ENCODE measurements at places on chromosomes 12 and 14.

DNA sequence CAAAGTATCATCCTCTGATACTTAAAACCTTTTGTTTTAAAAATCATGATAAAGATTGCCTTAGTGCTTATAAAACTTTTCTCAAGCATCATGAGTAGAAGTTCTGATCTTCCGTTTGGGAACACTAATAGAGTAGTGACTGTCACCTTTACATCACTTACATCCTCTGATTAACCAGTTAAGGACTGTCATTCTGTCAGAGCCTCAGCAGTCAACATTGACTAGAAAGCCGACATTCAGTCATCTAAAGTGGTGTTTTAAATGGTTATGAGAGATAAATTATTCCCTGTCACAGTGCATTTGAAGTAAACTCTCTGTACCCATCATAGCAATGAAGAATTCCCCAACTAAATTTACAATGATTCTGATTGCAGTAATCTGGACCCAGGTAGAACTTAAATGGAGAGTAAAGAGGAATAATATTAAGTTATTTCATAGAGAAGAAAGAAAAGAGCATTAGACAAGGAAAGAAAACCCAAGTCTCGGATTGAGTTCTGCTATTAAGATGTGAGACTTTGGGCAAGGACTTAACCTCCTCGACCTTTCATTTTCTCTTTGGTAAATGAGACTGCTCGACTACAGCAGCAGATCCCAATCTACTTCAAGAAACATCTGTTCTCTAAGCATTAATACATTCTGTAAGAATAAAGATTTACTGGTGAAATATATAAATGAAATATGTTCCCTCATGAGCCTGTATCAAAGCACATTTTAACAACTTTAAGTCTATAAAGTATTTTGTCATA is 563.9 kb upstream of the LMO3 start:
- DNase-seq: no peak

DNA sequence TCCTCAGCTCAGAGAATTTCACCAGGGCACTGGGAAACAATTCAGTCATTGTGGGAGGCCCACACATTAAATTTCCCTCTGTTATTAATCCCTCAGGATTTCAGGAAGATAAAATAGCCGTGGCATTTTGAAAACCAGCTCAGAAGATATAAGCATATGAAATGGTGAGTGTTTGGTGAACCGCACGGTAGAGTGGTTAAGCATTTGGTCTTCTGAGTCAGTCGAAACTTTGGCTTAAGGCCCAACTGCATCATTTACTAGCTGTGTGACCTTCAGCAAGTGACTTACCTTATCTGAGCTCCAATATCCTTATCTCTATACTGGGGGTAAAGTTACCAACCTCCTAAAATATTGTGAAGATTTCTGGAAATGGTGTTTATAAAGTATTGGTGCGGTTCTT is 5.2 kb upstream of the VRK1 start:
- DNase-seq: no peak

DNA sequence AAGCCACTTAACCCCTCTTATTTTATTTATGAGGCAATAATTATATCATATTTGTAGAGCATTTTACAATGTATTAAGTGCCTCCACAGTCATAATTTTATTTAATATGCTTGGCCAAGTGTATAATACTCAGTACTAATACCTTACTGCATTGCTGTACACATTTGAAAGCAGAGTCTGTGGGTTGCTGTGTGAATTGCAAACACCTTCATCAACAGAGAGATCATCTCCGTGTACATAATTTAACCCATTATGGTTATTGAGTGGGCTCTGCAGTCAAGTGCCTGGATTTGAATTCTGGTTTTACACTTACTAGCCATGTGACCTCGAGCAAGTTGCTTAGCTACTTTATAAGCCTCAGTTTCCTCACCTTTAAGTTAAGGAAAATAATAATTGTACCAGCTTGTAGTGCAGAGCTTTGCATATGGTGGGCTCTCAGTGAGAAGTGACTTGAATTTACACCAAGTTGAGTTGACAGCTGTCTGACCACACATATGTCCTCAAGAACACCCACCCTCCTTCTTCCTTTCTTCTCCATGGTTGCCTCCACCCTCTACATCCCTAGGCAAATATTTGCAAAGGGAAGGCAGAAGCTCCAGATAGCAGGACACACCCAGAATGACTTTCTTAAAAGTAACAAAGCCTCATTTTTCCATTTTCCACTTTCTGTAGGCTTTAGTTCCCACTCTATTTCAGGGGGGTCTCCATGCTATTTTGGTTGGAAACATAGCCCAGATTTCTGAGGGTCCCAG is 12.3 kb downstream of the CRACR2A start:
- DNase-seq: no peak

DNA sequence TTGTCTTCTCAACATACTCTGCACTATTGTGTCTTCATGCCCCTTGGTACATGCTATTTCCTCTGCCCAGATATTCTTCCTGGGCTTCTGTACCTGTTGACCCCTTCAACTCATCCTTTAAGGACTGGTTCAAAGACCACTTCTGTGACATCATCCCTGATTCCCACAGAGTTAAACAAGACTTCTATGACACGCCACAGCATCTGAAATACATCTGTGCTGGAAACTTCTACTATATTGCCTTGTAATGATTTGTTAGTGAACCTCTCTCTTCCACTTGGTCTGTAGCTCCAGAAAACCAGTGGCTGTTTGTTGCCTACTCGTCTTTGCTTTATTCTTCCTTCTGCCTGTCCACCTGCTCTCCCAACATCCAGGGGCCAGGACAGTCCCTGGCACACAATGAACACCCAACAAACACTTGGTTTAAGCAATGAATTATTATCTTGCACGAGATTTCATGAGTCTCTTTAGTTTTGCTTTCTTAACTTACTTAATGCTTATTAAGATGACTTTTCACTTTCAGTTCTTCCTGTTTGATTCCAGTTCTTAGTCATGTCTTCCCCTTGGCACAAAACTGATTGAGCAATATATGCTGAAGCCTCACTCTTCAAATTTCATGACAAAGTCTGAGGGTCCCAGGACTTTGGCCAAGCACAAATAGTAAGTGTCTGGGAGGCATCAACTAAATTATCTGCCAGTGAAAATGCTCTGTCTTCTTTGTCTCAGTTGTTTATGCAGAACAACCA is 485.9 kb downstream of the APAF1 start:
- DNase-seq: no peak

DNA sequence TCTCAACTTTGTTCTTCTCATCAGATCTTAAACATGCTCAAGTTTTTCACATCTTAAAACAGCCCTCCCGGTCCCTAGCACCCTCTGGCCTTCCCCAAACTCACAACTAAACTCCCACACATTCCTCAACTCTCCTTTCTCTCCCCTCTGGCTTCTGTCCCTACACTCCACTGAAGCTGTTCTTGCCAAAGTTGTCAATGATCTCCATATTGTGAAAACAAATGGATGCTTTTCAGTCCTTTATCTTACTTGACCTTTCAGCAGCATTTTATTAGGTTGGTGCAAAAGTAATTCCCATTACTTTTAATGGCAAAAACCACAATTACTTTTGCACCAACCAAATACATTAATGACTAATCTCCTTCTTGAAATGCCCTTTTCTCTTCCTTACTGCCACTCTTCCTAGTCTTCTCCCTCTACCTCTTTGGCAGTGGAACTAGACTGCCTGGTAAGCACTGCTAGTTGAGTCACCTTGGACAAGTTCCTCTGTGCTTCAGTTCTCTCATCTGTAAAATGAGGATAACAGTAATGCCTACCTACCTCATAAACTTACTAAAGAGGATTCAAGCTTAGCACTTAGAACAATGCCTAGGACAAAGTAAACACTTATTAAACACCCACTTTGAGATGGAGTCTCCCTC is 16.0 kb downstream of the CERS5 start:
- no peak for DNase-seq

DNA sequence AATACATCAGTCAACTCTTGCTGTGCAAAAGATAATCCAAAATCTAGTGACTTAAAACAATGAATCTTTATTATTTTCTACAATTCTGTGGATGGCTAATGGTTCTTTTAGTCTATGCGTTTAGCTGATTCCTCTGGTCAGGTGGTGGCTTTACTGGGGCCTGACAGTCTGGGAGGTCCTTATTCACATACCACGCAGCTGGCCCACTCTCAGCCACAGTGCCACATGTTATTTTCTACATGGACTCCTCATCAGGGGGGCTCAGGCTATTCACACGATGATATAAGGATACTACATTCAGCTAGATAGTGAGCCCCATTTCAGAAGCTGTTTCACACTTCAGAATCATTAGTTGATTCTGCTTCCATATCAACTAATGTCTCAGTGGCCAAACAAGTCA is 287.5 kb upstream of the MGAT4C start:
- DNase-seq: no peak

- DNase-seq: no peak
Observed at GRCh38 chr12:31618228-31619025, 27.5 kb upstream of the DENND5B start.

DNA sequence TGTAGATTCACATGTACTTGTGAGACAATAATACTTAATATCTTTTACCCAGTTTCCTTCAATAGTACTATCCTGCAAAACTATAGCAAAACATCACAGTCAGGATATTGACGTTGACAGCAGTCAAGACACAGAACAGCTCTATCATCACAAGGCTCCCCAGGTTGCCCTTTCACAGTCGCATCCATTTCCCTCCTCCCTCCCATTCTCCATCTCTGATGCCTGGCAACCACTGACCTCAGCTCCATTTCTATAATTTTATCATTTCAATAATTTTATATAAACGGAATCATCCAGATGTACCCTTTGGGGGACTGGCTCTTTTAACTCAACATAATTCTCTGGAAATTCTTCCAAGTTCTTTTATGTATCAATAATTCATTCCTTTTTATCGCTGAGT is 81.5 kb downstream of the PLXNC1 start:
- DNase-seq: no peak

DNA sequence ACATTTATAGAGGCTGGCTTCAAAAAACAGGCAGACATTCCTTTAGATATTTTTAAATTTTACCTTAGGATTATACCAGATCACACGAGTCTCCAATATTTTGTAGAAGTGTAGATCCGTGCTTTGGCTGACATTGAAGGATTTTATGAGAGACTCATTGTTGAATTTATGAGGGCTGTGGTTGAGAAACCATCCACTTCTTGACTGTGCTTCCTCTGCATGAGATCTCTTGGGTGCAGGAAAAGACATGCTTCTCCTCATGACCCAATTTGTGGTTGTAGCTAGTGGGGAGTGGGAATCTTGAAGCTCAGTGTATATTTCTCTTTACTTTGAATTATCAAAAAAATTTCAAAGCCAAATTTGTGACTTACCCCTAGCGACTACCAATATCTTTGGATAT is 36.7 kb upstream of the NKX2-8 start:
- DNase-seq: no peak

DNA sequence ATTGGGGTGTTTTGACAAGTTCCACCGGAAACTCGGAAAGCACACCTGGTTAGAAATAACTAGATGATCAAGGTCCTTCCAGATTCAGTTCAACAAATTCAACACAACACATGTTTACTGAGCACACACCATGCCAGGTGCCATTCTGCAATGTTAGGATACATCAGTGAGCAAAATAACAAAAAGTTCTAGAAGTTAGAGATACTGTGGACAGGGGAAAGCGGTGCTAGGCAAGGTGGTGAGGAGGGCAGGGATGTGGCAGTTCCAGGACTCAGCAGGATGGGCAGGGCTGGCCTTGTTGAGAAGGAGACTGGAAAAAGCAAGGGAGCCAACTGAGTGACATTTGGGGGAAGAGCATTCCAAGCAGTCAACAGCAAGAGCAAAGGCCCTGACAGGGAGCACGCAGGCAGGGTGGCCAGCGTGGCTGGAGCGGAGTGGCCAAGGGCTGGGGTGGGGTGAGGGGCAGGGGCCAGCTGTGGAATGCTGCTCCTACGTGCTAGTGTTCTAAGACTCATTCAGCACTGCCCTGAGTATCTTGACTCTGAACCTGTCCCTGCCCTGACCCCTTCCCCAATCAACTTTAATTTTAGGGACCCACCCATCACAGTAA is 19.4 kb upstream of the FAIM2 start:
- DNase-seq: no peak

GRCh38 chr12:128861226-128862016 is 8.1 kb downstream of the GLT1D1 start:
- DNase-seq: no peak

GRCh38 chr14:92584220-92584619 is 70.6 kb downstream of the RIN3 start:
- DNase-seq: no peak

- no peak for DNase-seq
Observed at GRCh38 chr14:24475261-24475660, 32.7 kb upstream of the SDR39U1 start.

GRCh38 chr12:17579205-17580026 is 510.6 kb downstream of the RERGL start:
- DNase-seq: no peak

GRCh38 chr12:27176765-27177164 is 67.3 kb upstream of the STK38L start:
- no peak for DNase-seq

DNA sequence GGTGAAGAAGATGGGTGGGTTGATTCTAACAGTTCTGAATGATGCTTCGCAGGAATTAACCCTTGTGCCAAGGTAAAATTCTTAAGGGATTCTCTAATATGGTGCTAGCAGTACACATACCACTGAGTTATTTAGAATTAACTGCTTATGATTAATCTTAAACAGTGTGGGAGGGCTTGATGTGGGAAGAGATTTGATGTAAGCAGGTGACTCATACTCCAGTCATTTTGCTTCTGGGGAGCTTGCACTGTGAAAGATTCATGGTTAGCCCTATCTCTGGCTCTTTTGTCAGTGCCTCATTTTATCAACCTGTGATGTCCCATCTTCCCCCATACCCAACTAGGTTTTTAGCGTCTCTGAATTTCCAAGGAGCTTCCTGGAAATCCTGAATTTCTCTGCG is 83.8 kb downstream of the NRXN3 start:
- DNase-seq: no peak

DNA sequence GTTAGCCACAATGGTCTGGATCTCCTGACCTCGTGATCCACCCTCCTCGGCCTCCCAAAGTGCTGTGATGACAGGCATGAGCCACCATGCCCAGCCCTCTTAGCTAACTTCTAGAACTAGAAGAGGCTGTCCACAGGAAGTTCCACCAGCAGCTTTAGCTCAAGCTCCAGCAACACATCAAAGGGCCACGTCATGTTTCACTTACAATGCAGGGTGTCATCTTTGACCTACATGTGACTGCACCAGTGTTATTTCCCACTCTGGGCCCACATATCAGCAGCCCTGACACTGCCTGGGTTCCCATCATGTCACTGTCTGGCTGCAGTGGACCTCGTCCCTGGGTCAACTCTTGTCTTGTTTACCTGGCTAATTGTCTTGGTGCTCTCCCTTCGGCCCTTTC is 147.2 kb downstream of the GRIN2B start:
- DNase-seq: no peak

GRCh38 chr14:104871656-104872468 is 6.8 kb downstream of the CEP170B start:
- DNase-seq: no peak

GRCh38 chr14:64563696-64564095 is 13.9 kb downstream of the PPP1R36 start:
- no peak for DNase-seq
